ENCODE measurements at places on chromosomes 3 and 15.

DNA sequence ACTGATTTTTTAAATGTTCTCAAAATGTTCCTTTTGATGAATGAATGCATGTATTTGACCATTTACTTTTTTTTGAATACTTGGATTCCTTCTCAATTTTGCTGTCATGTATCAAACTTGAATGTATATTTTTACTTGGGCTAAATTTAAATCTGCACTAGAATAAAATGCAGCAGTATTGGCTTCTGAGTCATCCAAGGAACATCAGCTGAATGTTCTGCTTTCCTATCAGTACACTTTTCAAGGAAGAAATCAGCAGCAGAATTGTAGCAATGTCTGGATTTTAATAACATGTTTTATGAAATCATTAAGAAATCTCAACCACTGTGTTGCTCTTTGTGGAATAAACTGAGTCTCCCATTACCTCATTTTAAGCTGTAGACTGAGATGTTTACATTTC lies 57.0 kb upstream of the COL6A6 start:
- DNase-seq, result no peak

DNA sequence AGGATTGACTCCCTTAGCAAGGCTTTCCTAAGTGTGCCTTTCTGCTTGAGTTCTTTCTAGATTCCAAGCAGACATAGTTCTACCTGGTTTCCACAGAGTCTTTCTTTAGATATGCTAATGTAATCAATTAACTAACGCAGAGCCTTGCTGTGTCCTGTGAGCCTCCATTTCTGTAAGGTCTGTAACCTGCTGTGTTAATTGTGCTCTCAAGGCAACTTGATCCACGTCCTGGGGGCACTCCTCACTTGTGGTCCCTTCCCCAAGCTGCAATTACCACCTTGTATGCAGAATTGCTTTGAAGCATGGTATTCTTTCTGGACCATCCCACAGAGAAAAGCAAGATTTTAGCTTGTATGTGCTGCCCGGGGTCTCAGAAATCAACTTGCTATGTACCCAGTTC lies 29.5 kb upstream of the THSD4 start:
- DNase-seq, result no peak

- no peak for DNase-seq
These were observed 159.2 kb downstream of the TPRG1 start for GRCh38 chr3:189331002-189331418.

DNA sequence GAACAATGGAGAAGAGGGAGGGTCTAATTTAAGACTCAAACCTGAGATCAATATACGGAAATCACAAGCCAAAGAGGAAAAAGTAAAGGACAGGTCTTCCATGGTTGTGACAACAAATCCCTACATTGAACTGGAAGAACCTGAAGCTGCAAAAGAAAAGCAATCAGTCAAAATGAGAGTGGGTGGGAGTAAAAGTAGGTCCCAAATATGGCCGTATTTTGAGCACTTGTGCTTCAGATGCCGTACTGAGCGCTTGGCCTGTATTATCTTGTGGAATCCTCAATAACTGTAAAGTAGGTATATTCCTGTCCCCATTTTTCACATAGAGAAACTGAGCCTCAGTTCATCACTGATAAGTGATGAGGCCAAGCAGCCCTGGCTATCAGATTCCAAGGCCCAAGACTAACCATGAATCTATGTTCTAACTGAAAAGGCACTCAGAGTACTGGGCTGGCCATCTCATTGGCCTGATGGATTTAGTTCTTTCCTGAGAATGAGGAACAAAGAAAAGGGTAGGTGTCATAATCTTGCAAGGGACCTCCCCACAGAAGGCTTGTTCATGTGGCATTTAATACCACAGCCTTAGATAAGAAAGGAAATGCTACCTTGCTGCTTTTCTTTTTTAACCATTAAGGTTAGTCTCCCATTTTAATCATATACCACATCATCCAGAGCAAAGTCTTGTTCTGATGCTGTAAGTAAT lies 52.5 kb downstream of the LRRN1 start:
- DNase-seq, result no peak

DNA sequence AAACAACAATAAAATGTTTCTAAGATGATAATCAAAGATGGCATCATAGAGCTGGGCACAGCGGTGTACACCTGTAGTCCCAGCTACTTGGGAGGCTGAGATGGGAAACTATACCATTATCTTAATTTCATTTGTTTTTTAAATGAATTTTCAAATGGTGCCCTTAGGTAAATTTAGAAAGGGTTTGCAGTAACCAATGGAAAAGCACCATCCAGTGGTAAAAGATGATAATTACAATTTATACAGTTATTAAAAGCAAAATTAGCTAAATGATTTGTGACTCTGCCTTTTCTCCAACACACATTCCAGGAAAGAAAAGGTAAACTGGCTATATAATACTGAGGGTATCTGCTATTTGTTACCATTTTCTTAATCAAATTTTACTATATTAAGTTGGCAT lies 14.4 kb upstream of the ANKRD28 start:
- DNase-seq, result no peak

DNA sequence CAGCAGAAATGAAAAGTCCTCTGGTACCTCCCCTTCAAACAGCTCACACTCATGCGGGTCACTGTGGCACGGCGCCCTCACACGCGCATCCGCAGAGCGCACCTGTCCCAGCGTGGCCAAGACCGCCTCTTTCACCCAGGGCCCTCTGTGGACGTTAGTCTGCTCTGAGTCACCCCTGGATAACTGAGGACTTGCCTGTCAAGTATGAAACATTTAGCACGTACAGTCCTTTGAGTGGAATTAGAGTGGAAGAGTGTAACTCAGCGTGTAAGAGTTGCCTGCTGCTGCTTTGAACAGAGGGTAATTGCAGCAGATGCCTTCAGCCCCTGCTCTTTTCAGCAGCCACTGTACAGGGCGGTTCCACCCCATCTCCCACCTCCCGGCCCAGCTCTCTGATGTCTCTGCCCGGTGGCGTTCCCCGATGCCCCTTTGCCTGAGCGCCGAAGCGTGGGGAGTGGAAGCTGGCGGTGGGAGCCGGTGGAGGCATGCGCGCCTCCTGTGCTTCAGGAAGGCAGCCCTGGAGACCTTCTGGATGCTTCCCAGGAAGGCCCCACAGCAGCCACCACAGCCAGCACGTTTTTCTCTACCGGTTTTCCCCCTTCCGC lies 23.0 kb downstream of the CPN2 start:
- no peak for DNase-seq

DNA sequence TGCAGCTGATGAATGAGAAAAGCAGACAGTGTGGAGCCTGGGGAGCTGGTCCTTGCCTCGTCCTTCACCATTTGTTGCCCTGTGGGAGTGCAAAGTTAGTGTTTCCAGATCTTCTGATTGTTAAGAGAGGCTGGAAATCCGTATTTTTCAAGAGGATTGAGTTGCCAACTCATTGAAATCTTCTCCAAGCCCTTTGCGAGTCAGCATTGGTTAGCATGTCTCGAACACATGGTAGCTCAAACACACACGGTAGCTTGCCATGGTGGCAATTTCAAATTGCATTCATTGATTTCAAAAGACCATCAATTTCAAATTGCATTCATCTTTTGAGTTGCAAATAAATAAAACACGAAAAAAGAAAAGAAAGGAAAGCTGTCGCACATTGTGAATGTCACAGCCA lies 70.7 kb downstream of the SLCO3A1 start:
- no peak for DNase-seq

- DNase-seq, result no peak
These were observed 8.5 kb upstream of the ILDR1 start for GRCh38 chr3:122030381-122031122.

GRCh38 chr3:4494895-4495264 lies 1.7 kb downstream of the ITPR1 start:
- DNase-seq, result peak; percentile 50

DNA sequence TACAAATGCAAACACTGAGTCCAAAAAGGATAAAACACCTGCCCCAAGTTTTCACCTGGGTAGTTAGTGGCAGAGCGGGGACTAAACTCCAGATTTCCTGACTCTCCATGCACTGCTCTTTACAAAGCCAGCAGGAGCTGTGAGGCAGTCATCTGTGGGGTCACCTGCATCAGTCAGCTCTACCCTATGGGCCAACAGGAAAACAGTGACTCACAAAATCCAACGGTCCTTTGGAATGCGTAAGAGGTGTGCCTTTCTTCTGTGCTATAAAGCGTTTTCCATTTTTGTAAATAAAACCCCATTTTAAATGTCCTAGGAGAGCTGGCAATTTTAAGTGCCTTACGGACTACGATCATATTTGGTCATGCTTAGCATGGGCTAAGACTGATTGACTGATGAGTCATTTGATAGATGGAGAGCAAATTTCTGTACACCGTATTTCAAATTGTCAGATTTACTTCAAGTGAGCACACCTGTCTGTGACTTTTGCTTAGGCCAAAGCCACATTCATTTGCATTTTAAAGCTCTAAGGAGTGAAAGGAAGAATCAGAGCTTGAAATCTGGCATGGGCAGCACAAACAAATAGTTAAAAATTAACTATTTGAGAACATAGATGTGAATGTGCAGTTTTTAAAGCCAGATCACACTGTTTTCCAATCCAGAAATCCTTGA lies 4.4 kb upstream of the COL8A1 start:
- no peak for DNase-seq

DNA sequence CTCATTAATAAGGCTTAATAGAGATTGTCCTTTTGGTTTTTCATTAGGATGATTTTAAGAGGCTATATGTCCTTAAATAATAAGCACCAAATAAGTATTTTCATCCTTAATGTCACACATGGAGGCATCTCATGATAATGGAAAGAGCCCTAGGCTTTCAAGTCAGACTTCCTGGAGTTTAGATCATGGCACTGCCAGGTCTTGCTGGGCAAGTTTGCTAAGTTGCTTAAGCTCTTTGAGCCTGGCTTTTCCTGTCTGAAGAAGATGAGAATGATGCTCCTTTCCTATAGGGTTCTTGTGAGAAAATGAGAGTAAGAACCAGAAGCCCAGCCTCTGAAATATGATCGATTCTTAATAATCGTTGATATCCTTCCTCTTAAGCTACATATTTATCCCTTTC lies 23.4 kb upstream of the P2RY12 start:
- DNase-seq, result no peak

DNA sequence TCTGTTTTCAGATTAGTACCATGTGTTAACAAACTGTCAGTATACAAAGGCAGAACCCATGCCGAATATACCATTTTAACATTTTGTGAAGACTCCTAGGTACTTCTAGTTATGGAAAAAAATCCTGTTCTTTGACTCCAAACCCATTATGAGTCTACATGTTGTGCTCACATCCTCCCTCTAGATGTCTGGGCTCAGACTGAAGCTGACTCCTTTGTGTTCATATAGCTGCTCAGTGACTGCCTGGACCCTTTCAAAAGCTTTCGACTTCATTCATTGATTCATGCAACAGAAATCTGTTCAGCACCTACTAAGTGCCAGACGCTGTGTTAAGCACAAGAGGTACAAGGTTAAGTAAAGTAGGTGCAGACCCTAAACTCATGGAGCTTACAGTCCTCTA lies 60.5 kb downstream of the MEGF11 start:
- DNase-seq, result no peak

- DNase-seq, result no peak
These were observed 11.4 kb downstream of the TRAK1 start for GRCh38 chr3:42102571-42102970.

DNA sequence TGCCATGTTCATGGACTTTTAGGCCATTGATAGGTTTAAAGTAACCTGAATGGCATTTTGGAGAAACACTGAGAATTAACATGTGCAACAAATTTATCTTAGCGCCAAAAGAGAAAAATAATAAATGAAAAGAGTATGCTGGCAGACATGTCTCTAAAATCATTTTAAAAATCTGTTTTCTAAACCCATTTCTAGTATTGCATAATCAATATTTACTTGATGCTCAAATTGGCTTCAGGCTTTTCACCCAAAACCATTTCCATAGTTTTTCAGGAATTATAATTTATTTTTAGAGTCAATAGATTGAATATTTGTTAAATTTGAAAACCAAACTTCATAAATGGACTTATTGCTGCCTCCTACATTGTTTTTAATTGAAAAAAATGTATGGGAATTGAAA lies 423.0 kb downstream of the PLOD2 start:
- no peak for DNase-seq

DNA sequence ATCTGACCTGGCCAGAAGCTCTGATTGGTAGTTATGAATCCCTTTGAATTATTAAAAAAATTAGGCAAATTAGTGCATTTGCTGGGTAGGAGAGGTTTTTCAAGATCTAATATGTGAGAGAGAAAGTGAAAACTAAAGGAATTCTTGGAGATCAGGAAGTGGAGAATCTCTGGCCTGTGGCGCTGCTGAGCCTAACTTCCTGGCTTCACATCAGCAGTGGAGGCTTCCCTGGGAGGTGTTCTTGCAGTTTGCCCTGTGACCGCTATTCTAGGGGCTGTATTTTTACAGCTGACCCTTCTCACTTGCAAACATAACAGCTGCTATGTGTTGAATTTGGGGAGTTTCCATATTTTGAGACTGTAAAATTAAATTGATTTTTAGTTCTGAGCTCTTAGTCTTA lies 166.4 kb downstream of the ATG7 start:
- DNase-seq, result no peak

DNA sequence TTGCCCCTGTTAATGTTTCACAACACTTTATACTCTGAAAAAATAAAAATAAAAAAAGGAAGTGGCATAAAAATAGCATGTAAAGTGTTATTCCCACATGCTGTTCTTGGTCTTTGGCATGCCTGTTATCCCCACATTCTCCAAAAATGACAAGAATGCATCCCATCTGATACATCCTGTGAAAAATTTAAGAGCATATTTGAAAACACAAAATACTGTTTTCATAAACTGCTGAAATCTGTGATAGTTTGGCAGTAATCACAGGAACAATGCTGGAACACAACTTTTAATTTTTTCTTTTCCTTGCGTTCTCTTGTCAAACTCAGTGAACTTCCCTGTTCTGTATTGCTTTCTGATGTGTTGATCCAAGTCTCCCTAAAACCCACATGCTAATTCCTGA lies 288.8 kb downstream of the ROBO2 start:
- DNase-seq, result no peak

DNA sequence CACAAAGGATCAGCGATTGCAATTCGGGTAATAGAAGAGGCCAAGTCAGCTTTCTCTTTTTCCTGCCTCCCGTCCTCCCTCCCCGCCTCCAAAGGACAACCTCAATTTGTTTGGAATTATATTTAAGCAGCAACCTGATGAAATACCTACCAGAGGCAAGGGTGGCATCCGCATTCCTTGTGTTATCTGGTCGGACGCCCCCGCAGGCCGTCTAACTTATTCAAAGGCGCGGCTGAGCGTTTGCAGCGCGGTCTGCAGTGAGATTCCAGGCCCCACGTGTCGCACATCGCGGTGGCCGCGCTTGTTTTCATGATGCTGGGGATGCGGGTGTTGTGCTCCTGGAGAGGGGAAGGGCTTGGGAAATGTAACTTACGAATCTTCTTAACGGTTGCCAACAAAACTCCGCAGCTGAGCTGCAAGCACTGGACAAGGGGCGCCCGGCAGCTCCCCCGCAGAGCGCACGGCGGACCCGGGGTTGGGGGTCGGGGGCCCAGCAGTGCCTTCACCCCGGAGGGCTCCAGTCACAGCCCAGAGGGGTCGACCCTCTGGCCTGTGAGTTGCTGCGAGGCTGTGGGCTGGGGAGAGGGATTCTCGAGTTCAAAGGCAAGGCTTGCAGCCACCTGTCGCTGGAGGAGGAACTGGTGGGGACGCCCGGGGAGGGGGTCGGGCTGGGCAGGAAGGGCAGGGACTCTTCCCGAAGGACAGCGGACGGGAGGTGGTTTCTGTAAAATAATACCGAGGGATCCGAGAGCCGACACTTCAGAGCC lies 20.5 kb upstream of the RGMA start:
- DNase-seq, result no peak

GRCh38 chr3:184531626-184532280 lies 29.8 kb upstream of the EPHB3 start:
- peak; percentile 35 for DNase-seq

Measured in suppressor macrophage (primary cell).